ENCODE measurements at places on chromosomes 12 and 14.

GRCh38 chr14:24159777-24160498 is 1.1 kb upstream of the IRF9 start:
- no peak for DNase-seq

GRCh38 chr12:26721800-26722199 is 111.2 kb downstream of the ITPR2 start:
- no peak for DNase-seq

- DNase-seq: no peak
Measured at GRCh38 chr12:88578276-88579160, 1.8 kb downstream of the KITLG start.

DNA sequence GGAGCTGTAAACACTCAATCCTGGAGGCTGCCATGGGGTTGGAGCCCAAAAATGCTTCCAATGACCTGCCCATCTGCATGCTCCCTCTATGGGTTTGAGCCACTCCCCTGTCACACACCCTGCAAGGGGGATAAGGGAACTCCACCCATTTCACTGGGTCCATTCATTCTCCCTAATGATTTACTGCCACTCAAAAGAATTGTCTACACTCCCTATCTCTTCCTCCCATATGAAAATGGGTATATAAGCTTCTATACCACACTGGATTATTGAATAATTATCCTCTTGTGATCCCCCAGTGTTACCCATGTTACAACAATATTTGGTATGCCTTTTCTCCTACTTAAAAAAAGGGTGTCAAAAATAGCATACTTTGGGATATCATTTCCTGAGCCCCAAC is 260.8 kb upstream of the CCDC196 start:
- no peak for DNase-seq

- DNase-seq: no peak
Measured at GRCh38 chr14:59769586-59769985, 101.0 kb downstream of the RTN1 start.
